HS-27A (cell line): ENCODE measurements at places on chromosomes 6 and 20.

DNA sequence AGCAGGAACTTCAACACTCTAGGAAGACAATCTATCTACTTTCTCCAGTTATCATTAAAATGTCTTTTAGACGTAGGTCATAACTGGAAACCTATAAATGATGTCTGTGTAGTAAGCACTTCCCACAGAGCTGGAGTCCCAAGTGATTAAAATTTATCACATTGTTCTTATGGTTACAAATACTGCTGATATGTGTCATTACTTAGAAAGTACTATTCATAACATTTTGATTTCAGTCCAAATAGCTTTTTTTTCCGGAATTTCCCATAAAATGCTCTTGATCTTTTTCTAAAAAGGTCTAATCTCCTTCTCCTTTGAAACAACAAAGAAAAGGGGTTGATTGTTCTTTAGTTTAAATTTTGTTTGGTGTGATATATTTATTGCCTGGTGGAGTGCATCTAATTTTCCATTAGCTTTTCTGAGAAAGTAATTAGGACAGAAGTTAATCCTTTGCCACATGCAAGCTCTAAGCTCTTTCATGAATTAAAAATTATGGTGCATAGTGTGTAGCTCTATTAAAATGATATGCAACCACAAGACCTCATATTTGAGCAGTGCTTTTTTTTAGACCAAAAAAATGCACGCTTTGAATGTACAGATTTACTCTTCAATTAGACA is 132.7 kb upstream of the TCF21 start:
- no peak for DNase-seq

DNA sequence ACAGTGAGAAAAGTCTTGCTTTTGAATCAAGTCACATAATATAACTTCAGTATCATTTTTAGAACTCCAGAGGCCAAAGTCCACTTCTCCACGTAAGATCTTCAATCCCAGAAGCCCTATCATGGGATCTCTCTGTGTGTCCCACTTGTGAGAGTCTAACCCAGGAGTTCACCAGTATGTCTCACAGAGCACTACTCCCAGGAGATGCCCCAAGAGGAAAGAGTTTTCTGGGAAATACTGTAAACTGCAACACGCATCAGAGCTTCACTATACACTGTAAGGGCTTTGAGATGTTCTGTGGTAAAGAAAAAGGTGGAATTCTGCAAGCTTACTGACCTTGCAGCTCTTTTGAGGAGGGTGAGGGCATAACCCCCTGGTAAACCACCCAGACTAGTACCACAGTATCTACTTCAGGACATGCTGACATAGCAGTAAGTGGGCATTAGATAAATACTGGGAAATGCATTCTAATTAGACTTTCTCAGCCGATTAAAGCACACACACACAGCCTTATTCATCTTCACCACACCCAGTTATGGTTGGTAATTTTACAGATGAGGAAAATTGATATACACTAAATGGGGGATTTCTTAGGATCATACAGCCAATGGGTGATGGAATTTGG is 12.3 kb downstream of the DCBLD1 start:
- no peak for DNase-seq

GRCh38 chr6:113860181-113860955 is 3.2 kb downstream of the MARCKS start:
- no peak for DNase-seq

- DNase-seq, result no peak
Measured at GRCh38 chr6:42935322-42935721, 6.0 kb downstream of the CNPY3 start.

DNA sequence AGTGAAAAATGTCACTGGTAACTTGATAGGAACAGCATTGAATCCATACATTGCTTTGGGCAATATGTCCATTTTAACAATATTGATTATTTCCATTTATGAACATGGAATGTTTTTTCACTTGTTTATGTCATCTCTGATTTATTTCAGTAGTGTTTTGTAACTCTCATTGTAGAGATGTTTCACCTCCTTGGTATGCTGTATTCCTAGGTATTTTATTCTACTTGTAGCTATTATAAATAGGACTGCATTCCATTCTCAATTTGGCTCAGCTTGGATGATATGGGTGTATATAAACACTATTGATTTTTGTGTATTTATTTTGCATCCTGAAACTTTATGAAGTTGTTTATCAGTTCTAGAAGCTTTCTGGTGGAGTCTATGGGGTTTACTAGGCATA is 730.3 kb downstream of the DOK5 start:
- no peak for DNase-seq

DNA sequence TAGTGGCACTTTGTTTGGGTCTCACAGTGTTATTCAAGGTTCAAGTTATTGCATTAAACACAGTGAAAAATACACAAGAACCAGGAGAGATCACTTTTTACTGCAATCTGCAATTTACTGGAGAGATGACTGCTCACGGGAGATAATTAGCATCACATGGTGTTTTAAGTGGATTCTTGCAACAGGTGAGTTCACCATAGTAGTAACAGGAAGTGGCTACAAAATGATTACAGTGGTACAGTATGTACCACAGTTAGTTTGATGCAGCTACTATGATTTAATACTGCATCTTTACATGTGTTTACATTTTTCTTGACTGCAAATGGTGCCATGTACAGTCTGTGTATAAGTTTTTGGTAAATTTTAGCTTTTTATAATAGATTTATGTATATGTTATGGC is 96.5 kb upstream of the SCP2D1 start:
- no peak for DNase-seq

GRCh38 chr20:47770935-47771334 is 14.3 kb downstream of the SULF2 start:
- DNase-seq, result no peak

DNA sequence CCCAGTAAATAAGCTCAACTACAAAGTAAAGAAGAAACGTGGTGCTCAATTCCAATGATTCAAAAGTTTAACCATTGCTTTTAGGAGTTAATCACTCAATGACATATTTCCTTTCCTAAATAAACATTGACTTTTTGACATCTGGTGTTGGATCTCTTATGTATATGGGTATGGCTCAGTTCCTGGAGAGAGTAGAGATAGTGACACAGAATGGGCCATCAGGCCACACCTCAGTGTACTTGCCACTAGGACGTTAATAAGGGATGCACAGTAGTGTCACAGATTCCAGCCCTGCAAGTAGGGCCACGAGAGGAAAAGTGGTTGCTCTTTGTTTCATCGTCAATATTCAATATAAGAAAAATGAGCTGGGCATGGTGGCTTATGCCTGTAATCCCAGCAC is 48.9 kb upstream of the TXNDC5 start:
- DNase-seq, result no peak

GRCh38 chr6:6696867-6697531 is 108.5 kb downstream of the LY86 start:
- DNase-seq, result no peak

DNA sequence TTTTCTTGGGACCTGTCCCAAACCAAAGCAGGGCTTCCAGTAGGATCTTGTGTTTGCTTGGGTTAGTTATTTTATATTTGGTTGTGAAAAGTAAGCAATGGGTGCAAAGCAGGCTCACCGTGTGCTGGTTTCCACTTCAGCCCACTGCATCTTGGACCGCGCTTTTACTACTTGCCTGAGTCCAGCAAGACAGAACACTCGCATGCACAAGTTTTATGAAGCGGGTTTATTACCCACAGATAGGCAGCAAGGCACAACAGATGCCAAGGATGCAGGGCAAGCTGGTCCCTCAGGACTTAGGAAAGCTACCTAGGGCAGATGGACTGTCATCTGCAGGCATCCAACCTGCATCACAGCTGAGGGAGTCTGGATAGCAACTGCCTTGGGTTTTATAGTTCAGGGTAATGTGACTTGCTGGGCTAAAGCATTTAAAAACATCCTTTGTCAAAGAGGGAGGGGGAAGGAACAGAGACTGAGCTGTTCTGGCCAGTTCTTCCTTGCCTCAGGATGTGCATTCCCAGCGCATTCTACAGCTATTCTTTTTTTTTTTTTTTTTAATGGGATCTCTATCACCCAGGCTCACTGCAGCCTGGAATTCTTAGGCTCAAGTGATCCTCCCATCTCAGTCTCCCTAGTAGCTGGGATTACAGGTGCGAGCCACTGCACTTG is 18.5 kb downstream of the CITED2 start:
- no peak for DNase-seq

- no peak for DNase-seq
Measured at GRCh38 chr6:151009576-151009975, 144.1 kb downstream of the MTHFD1L start.

DNA sequence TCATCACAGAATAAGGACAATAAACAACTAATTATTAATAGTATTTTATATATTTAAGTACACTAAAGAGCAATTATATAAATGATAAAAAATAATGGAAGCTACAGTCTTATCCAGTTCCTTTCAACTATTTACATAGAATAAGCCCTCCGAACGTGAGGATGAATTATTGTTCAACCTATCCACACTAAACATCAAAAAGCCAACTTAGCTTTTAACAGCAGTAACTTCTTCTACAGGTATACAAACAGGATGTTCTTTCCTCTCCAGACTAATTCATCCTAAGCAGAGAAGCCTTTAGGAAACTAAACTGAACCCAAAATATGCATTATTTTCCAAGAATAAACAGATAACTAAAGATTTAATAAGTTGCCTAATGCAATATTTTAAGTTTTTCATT is 2.3 kb downstream of the FKBP5 start:
- DNase-seq, result no peak
